ENCODE measurements at places on chromosomes 3 and 15. TPM values are rescaled to one million over a fixed set of nuclear protein-coding genes. Genes with fewer than 3 reads are reported as not detected.

- no peak overlapping the region for H3K27ac ChIP-seq
- H3K4me3 ChIP-seq, result no peak overlapping the region
- no peaks in the 10 kb centered on the region for H3K4me1 ChIP-seq
- DNase-seq, result no peak
These were observed 300.4 kb upstream of the ROPN1 start for GRCh38 chr3:124292329-124292728.

DNA sequence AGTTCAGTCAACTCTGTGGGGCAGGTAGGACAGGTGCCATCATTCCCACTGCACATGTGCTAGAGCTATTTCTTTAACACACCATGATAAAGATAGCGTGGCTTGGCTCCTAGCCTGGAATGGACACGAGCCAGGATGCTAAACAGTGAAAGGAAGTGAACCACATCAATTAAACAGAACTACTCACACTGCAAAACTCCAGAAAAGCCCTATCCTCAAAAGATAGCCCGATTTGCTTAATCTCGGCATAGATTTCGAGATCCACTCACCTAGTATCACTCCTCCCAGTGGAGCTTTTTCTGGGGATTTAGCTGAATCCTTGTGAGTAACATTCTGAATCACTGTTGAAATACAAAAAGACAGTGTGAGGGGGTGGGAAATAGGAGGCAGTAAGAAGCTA is 118.0 kb downstream of the ABI3BP start:
- H3K27me3 ChIP-seq, result no peaks in the 10 kb centered on the region
- no peak overlapping the region for H3K4me3 ChIP-seq
- H3K27ac ChIP-seq, result no peak overlapping the region
- no peaks in the 10 kb centered on the region for H3K4me1 ChIP-seq

GRCh38 chr15:81120069-81120468 is 14.0 kb upstream of the CFAP161 start:
- H3K36me3 ChIP-seq, result no peaks in the 10 kb centered on the region
- no peaks in the 10 kb centered on the region for H3K4me1 ChIP-seq
- peaks cover 16% of the 10 kb centered on the region for H3K27me3 ChIP-seq
- H3K4me3 ChIP-seq, result no peak overlapping the region

DNA sequence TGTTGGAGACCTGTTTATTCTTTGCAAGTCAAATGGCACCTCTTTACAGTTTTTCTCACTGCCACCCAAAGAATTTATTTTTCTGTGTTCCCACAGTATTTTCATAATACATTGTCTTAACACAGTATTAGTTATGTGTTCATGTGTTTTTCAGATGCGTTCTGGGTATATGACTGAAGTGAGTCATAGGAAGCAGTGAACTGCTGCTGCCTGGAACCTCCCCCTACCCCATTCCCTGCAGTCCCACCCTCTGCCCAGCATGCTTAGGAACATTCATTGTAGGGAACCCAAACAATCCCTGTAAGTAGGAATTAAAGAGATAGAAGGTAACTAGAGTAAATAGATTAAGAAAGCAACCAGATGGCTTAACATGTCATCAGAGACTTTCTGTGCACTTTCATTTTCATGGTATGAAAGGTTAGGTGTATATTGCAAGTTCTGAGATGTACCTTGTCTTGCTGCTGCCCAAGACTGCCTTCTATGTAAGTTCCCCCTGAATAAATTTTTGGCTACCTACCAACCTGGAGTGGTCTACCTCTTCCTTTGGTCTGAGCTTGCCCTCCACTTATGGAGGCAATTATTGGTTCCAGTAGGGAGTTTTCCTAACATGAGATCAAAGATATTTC is 21.9 kb upstream of the SQOR start:
- peak; percentile 54 for DNase-seq
- H3K27ac ChIP-seq, result no peak overlapping the region
- H3K27me3 ChIP-seq, result peaks cover 59% of the 10 kb centered on the region
- no peaks in the 10 kb centered on the region for H3K4me1 ChIP-seq
- peaks cover 8% of the 10 kb centered on the region for H3K36me3 ChIP-seq
- H3K4me3 ChIP-seq, result no peak overlapping the region

GRCh38 chr3:35651851-35652250 is 12.5 kb downstream of the ARPP21 start:
- no peak overlapping the region for H3K4me3 ChIP-seq
- no peak for DNase-seq
- peaks cover 1% of the 10 kb centered on the region for H3K27me3 ChIP-seq
- no peaks in the 10 kb centered on the region for H3K36me3 ChIP-seq

GRCh38 chr3:32551087-32551486 is 19.6 kb downstream of the DYNC1LI1 start:
- DNase-seq, result no peak
- no peak overlapping the region for H3K4me3 ChIP-seq
- no peaks in the 10 kb centered on the region for H3K4me1 ChIP-seq

DNA sequence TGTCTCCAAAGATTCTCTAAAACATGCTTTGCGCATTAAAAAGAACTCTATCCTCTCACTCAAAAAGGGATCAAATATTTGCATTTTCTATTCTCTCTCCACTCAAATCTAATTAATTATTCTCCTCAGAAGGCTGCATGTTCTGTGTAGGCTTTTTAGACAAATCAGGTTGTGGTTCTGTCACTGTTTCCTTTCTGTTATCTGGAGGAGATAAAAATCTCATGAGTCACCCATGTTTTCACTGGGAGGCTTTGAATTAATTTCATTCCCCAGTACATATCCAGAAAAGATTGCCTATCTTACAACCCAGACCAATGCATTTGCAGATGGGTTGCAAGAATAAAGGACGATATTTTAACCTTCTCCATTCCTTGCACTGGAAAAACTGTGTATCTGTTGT is 446.5 kb downstream of the GRM7 start:
- no peaks in the 10 kb centered on the region for H3K36me3 ChIP-seq
- H3K4me1 ChIP-seq, result no peaks in the 10 kb centered on the region
- DNase-seq, result no peak
- no peaks in the 10 kb centered on the region for H3K27me3 ChIP-seq
- H3K4me3 ChIP-seq, result no peak overlapping the region

DNA sequence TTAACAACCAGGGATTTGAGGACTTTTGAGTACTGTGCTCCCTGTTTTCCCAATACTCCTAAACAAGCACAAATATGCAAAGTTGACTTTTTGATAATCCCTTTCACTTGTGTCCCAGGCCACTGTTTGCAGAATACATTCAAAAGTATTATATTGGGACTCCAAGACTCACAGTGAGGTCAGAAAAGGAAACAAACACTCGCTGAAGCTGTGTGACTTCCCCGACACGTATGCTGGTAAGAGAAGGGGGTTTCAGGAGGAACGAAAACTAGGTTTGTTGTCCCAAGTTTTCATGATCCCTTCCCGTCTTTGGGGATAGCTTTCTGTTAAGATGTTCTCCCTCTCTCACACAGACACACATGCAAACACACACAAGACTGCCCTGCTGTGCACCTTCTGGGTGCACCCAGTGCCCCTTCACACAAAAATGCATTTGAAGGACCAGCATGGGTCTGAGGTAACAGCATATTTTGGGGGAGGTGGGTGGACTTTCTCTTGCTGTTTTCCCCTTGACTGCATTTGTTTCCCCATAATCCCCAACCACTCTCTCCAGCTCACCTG is 225.2 kb upstream of the PRICKLE2 start:
- H3K27ac ChIP-seq, result no peak overlapping the region
- no peak for DNase-seq
- H3K4me3 ChIP-seq, result no peak overlapping the region

- H3K27ac ChIP-seq, result no peak overlapping the region
- DNase-seq, result no peak
- H3K36me3 ChIP-seq, result no peaks in the 10 kb centered on the region
- H3K4me1 ChIP-seq, result no peaks in the 10 kb centered on the region
- no peak overlapping the region for H3K4me3 ChIP-seq
These were observed 148.9 kb upstream of the GBE1 start for GRCh38 chr3:81910244-81910852.

- H3K36me3 ChIP-seq, result no peaks in the 10 kb centered on the region
- H3K4me1 ChIP-seq, result no peaks in the 10 kb centered on the region
- no peak overlapping the region for H3K4me3 ChIP-seq
- no peaks in the 10 kb centered on the region for H3K27me3 ChIP-seq
- H3K27ac ChIP-seq, result no peak overlapping the region
These were observed 421.4 kb downstream of the EPHA6 start for GRCh38 chr3:97235611-97236315.

DNA sequence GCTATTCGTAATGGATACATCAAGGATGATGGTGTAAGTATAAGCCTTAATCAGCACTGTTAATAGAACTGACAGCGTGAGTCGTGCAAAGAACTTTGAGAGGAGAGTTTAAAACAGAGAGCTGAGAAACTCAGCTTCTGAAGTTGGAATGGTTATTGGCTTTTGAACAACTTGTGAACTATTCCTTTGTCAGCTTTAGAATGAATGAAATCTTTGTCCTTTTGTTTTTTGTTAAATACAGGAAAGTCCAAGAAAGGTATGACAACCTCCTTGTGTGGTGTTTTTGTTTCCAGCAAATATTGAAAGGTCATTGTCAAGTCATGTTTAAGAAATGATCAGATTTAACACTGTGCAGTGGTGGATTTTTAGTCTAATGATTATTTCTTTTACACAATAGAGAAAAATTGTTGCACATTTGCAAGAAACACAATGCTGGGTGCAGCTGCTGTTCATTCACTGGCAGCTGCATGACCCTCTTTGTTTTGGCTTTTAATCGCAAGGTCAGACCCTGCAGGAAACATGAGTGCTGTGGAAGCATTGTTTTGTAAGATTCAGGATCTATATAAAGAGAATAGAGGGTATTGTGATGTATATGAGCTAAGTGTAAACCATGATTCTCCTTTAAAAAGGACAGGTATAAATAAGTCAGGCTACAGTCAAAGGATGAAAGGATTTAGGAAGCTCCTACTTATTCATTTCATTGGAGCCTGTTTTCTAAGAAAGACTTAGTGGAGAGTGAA is 21.7 kb upstream of the ABHD10 start:
- no peak overlapping the region for H3K4me3 ChIP-seq
- peak overlapping the region; percentile 99 for H3K27ac ChIP-seq
- H3K4me1 ChIP-seq, result no peaks in the 10 kb centered on the region
- H3K27me3 ChIP-seq, result no peaks in the 10 kb centered on the region
- H3K36me3 ChIP-seq, result peaks cover 54% of the 10 kb centered on the region

DNA sequence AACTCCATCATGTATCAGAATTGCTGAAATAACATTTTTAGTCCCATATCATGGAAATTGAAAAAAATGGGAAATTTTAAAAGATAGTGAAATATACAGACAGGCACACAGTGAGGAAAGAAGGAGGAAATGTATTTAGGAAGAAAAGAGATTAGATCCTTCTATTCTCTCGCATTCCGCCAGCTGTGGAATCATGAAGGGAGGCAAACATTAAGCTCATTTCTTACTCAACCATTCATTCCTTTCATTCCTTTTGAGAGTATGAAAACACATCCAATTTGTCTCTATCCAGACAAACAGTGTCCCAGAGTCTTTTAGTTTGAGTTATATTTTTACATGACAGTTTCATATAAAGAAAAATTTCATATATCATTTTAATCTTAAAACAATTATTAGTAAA is 52.5 kb upstream of the KCNMB2 start:
- peaks cover 4% of the 10 kb centered on the region for H3K4me1 ChIP-seq
- H3K4me3 ChIP-seq, result no peak overlapping the region
- peaks cover 59% of the 10 kb centered on the region for H3K27me3 ChIP-seq

GRCh38 chr3:194346621-194347020 is 4.5 kb downstream of the CPN2 start:
- H3K4me3 ChIP-seq, result no peak overlapping the region
- no peak for DNase-seq
- no peaks in the 10 kb centered on the region for H3K36me3 ChIP-seq
- H3K4me1 ChIP-seq, result no peaks in the 10 kb centered on the region

DNA sequence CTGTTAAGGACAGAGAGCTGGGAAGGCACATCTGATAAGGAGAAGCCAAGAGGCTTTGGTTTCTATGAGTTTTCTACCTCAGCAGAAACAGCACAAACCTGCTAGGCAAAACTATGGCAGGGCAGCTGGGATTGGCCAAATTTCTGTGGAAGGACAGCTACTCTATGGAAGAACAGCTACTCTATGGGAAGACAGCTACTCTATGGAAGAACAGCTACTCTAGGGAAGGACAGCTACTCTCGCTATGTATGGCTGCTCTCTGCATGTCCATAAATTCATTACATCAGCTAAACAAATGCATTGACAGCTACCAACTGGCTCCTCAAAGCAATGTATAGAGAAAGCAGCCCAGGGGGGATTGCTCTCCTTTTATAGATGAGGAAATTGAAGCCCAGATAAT is 24.8 kb downstream of the MASP1 start:
- peaks cover 6% of the 10 kb centered on the region for H3K4me1 ChIP-seq
- no peaks in the 10 kb centered on the region for H3K36me3 ChIP-seq
- DNase-seq, result no peak
- H3K4me3 ChIP-seq, result no peak overlapping the region
- no peaks in the 10 kb centered on the region for H3K27me3 ChIP-seq
- no peak overlapping the region for H3K27ac ChIP-seq

GRCh38 chr15:96737408-96737807 is 406.9 kb downstream of the NR2F2 start:
- DNase-seq, result no peak
- H3K4me3 ChIP-seq, result no peak overlapping the region
- no peaks in the 10 kb centered on the region for H3K27me3 ChIP-seq
- H3K4me1 ChIP-seq, result no peaks in the 10 kb centered on the region

DNA sequence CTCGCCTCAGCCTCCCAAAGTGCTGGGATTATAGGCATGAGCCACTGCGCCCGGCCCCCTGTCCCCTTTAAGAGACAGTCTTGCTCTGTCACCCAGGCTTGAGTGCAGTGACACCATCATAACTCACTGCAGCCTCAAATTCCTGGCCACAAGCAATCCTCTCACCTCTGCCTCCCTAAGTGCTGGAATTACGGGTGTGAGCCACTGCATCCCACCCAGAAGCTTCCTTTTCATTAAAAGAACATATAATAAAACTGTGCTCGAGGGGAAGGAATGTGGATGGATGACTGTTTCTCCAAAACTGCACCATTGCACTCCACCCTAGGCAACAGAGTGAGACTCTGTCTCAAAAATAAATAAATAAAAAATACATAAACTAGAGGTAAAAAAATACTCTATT is 70.1 kb downstream of the NCEH1 start:
- no peak overlapping the region for H3K27ac ChIP-seq
- no peak for DNase-seq
- no peaks in the 10 kb centered on the region for H3K4me1 ChIP-seq

The CX3CR1 gene
- total RNA-seq, result not detected

The GOLGA6L7 gene
- total RNA-seq, result 0.15 TPM

The EPHA6 gene
- 12.8 TPM for total RNA-seq

The CHRM5 gene
- total RNA-seq, result not detected
